ENCODE measurements at places on chromosomes 1 and 21.

DNA sequence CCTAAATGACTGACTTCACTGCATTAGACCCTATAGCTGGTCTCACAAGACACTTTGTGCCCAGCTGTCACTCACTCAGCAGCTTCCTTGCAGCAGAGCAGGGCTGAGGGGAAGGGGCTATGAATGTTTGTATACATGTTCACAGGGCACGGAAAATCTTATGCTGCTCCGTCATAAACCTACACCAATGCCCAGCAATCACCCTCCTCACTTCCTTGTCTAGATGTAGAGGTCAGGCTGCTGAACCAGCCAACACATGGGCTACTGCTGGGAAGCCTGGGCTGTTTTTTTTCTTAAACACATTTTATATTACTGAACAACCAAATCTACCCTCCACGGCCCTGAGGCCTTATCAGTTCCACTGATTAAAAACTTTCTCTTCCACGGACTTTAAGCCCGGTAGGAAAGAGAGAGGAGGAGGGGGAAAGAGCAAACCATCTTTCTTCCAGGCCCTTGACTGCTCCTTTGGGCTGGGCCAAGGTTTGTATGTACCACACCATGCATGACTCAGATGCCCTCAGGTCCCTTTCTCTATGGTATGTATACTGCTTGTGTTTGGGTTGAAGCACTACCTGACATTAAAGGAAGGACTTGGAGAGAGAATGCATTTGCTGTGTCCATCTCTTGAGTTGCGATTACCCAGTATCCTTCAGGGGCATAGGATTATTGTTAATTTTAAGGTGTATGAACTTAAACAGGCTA, 12.7 kb downstream of the MTFR1L start:
- DNase-seq = no peak

DNA sequence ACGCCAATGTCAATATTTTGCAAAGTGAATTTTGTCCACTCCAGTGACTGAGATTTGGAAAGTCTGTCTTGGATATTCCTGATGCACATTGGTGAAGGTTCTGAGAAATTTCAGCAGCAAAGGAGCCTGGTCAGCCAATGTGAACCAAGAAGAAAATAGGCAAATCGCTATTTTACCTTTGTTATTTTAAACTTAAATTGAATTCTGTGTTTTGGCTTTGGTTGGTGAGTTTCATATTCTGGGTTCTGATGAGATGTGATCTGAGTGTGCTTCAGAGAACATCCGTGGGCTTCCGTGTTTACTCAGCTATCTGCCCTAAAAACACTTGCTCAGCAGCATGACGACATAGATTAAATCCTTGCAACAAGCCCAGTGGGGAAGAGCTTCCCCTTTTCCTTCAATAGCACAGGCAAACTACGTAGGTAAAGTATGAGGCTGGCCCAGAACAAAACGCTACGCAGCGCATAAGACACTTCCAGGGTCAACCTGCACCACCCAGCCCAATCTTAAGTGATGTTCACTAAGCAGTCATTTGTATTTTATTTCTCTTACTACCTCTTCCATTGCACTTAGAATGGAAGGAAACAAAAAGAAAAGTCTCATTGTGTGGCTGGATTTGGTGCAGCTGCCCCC, 176.4 kb upstream of the KAZN start:
- no peak for DNase-seq

- DNase-seq = peak; percentile 29
Measured at GRCh38 chr1:47201179-47201578, 11.3 kb upstream of the PDZK1IP1 start.

DNA sequence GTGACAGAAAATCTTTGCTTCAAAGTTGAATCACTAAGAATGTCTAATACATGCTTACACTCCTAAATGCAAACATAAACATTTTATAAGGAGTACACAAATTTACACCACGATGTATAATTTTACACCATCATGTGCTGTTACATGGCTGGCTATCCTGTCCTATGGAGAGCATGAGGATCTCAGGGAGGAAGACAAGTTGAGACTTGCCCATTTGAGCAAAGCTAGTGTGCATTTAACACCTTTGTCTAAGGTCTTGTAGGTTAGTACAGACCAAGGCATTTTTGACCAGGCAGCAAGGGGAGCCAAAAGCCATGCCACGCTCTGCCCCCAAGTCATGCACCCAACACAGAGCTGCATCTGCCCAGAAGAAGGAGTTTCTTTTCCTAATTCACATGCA, 14.5 kb upstream of the COG2 start:
- no peak for DNase-seq

GRCh38 chr21:32410916-32411315, 1.6 kb upstream of the EVA1C start:
- DNase-seq = no peak

GRCh38 chr1:212621043-212621948, 12.7 kb downstream of the ATF3 start:
- peak; percentile 65 for DNase-seq

DNA sequence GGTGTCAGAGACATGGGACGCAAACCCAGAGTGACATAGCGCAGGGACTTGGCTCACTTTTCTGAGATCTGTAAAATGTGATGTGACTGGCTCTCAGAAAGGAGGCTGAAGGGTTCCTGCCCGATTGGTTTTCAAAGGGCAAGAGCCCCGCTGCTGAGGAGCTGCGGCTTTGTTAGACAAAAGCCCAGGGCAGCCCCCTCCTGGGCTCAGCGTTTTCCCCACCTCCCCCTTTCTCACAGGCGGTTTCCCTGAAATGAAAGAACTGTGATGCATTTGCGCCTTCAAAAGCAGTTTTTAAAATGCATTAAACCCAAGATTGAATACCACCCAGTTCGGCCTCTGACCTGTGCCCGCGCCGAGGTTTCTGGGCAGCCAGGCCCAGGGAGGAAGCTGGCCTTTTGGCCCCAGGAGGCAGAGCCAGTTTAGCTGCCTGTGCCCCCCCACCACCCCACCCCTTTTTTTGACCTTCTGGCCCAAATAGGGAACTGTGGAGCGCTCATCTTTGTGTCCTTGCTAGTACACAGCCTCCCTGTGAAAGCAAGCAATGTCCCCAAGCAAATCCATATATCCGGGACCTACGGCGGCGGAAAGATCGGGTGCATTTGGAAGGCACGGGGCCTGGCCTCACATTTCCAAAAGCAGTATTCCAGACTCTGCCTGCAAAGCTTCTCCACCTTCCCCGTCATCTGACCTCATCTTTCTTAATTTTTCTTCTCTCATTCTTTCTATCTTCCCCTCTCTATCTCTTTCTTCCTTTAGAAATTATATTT, 28.6 kb downstream of the CD247 start:
- no peak for DNase-seq

DNA sequence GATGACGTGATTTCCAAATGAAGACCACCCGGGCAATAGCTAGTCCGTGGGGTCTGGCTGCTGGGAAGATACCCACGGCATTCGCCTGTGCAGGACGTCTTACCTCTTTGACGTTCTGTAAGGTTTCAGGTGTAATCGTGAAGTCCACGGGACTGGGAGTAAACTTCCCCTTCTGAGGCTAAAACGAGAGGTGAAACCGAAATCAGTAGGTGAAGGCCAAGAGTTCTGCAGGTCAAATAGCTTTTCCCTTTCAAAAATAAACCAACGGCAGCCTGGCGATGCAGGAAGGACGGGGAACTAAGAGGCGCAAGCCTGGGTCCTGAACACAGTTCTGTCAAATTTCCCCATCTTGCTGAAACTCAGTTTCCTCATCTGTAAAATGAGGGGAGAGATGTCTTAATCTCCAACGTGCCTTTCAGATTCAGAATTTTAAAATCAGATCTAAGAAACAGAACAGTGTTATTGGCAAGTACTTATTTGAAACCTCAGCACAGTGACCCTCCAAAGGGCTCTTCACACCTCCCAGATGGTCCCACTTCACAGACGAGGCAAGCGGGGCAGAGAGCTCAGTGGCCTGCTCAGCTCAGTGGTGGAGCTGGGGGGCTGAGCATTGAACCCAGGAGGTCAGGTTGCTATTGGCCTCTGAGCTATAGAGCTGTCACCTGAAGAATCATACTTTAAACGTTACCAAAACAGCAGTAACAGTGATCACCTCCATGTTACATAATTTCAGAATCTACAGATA, 34.7 kb downstream of the VPS26C start:
- DNase-seq = no peak

DNA sequence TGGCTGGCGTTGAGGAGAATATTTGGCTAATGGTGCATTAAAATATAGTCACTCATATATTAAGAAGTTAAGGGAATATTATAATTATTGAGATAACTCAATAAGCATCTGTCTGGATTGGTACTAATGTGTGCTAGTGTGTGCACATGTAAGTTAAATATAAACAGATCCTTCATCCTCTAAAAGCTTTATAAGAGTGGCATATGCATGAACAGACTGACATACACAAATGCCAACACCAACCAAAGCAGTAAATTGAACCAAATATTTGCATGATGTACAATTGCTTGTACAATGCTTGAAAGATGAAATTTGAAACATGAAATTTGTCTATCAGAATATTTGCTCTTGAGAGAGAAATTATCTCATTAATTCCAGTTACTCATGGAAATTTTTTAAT, 344.9 kb downstream of the ADGRL2 start:
- no peak for DNase-seq

DNA sequence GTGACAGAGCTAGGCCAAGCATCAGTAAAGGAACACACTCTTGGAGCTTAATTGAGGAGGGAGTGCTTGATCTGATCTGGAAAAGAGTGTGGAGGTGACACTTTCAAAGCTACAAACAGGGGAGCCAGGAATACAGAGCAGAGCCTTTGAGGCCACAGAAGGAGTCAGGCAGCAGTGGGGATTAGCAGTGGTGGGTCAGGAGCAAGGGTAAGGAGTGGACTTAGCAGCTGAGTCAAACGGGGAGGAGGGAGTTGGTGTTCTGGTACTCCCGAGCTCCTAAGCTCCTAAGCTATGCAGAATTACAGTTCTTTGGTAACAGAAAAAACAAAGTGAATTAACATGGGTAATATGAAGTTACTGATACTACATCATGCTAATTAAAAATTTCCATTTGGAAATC, 14.5 kb downstream of the RAB4A start:
- no peak for DNase-seq
